Globus pallidus (tissue), 1 donor: ENCODE measurements at places on chromosomes 11 and 22.

DNA sequence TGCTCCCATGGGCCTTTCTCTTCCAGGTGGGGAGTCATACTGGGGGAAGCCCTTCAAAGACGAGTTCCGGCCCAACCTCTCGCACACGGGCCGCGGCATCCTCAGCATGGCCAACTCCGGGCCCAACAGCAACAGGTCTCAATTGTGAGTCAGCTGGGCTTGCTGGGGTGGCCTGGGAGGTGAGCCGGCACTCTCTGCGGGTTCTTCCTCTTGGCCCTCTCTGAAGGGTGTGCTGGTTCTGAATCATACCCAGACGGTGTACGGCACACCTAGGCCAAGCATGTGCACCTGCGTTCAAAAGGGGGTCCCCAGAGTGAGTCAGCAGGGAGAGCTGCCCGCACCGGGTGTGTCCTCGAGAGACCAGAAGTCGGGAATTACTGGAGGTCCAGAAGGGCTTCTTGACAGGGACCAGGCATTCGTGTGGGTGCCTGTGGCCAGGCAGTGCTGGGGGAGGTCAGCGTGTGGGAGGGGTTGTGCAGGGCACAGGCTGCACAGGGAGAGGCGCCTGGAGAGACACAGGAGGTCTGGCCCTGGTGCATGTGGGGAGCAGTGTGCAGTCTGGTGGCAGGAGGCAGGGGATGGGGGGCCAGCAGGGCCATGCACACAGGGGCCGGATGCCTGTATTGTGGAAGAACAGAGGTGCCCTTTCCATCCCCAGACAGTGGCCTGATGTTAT, 23.0 kb downstream of the PPIL2 start:
- no peak for DNase-seq

- no peak for DNase-seq
Observed at GRCh38 chr11:70666311-70666710, 268.0 kb downstream of the CTTN start.

GRCh38 chr11:45021692-45022141, 71.0 kb upstream of the TP53I11 start:
- peak; percentile 26 for DNase-seq

DNA sequence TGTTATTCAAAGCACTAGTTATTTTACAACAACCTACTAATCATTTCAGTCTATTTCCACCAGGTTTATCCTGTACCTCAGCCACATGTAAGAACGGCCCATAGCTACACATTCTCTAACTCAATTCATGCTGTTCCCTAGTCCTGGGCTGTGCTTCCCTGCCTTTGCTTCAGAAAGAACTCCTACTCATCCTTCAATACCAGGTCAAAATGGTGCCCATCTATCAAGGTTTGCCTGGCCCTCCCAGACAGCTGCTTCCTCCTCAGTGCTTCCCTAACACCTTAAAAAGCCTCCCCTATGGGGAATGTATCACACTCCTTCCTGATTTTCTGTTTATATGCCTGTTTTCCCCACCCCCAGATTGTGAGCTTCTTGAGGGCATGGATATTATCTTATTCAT, 400.7 kb downstream of the MN1 start:
- no peak for DNase-seq

DNA sequence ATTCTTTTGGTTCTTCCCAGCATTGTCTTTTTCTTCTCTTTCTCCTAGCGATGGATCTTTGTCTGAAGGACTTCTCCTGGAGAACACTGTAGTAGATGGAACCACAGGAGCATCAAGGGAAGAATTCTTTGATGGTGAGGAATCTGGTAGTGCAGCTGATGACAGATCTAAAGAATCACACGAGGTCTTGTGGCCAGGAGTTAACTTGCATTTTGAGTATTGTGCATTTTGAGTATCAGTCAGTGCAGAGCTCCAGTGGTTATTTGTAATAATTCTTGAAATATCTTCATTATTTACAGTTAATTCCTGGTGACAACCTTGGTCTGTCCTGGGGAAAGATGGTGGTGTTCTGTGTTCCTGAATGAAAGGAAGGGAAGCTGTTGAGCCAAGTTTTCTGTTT, 14.5 kb upstream of the POGLUT3 start:
- DNase-seq = no peak

DNA sequence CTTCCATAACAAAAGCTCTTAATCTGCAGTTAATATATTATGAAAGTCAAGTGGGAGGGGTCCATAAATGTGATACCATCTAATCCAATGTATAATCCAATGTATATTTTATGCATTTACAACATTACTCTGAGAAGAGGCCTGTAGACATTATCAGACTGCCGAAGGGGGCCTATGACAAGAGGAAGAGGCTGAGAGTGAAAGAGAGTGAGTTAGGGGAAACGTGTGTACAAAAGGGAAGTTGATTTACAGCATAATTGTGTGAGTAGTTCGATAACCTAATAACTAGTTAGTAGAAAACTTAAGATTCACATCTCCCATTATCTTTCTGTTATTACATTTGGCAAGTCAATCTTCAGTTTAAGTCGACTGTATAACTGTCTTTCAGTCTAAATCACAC, 86.6 kb downstream of the DDX10 start:
- DNase-seq = no peak

DNA sequence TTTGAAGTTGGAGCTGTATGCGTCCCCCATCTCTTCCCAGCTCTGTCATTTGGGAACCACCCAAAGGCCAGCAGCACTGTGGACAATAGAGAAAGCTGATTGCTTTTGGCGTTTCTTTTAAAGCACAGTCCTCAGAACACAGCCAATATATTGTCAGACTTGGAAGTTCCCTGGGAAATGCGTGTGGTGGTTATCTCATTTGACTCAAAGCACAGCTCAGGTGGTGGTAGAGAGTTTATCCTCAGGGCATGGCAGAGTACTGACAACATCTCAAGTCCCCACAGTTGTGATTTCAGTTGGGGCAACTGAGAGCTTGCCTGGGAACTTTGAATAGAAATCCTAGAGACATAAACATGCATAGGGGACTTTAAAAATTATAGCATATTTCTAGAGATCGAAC, 601.3 kb downstream of the ETS1 start:
- DNase-seq = no peak

DNA sequence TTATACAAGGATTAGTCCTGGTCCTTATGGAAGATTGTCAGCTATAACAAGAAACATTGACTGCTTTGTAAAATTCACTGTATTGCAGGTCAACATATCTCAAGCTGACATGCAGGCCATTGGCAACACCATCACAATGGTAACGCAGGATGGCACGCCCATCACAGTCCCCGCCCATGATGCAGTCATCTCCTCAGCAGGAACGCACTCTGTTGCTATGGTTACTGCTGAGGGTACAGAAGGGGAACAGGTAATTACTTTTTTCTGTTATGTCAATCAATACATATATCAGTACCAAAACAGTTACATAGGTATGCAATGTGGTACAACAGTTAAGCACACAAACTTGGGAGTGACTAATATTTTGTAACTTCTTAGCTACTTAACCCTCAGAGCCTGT, 55.3 kb downstream of the ZNF143 start:
- DNase-seq = no peak

DNA sequence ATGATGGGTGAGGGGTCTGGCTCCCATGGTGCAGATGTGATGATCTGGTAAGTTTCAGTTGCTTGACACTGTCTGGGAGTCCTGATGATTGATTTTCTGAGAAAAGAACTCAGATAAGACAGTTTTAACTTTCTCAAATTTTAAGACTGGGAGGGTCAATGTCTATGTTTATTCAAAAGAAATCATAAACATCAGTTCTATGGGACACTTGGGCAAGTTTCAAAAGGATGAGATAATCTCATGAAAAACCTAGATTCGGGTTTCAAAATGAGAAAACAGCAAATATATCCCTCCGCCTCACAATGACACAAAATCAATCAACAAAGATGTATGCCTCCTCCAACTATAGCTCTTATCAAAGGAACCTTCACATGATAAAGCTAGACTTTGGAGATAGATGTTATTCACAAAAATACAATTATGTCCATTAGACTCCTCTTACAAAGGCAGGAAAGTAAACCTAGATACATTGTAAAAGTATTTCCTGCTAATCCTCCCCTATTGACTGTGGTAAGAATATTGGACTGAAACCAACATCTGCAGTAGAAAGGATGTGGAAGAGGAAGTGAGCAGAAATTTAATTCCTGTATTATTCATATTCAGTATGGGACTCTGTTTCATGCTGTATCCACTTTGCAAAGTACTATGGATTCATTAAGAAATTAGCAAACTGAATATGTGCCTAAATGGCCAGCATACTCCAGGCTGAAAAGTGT, 21.6 kb downstream of the SVIP start:
- DNase-seq = no peak

DNA sequence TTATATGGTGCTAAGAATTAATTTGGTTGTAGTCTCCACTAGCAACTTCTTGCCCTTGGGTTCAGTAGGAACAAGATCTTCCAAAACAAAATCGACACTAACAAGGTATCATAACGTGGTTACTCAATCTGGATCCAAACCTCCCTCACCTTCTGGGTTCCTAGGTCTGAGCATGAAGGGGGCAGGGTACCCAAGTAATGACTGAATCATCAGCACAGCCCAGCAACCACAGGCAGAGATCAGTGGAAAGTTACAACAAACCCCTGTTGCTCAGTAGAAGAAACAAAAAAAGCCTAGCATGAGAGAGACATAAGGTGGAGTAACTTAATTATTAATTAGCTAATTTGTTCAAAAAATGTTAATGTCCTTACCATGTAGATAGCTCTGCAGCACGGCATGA, 221.4 kb downstream of the BLID start:
- no peak for DNase-seq

DNA sequence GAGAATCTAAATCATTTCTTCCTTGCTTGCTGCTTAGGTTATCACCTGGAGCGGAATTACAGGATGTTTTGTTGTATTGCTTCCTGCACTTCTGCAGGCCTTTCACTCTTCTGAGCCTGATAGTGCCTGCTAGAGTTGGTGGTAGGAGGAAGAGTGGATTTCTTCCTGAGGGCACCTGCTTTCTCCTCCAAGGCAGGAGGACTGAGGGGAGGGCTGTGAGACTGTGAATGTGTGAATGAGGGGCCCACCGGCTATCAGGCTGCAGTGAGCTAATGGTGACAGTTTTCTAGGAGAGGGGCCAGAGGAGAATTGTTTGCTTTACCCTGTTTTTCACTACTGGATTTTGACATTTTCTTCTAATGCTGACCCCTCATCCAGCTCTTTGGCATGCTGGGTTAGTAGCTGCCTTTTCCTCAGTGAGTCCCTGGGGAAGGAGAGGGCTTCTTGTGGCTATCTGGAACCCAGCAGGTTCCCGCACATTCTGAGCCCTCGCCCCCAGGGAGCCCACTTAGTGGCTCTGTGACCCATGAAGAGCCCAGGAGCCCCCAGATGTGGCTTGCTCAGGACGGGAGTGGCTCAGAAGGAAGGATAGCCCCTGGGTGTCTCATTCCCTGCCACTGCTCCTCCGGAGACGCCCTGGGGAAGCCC, 39.1 kb downstream of the DIXDC1 start:
- DNase-seq = no peak

GRCh38 chr22:23325183-23325582, 144.9 kb downstream of the BCR start:
- no peak for DNase-seq

DNA sequence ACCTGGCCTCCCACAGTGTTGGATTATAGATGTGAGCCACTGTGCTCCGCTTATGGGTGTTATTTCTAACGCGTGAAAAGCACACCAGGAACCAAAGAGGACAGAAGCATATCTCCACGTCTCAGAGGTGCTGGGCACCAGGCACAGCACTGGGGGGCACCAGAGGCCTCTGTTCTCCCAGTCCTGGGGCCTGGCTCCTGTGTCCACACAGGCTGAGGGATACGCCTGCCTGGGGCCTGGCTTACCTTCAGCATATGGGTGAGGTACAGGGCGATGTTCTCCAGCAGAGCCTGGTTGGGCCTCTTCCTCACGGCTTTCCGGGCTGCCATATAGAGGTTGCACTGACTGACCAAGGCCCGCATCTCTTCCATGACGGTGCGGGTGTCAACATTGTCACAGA, 24.7 kb upstream of the NAP1L4 start:
- DNase-seq = no peak

DNA sequence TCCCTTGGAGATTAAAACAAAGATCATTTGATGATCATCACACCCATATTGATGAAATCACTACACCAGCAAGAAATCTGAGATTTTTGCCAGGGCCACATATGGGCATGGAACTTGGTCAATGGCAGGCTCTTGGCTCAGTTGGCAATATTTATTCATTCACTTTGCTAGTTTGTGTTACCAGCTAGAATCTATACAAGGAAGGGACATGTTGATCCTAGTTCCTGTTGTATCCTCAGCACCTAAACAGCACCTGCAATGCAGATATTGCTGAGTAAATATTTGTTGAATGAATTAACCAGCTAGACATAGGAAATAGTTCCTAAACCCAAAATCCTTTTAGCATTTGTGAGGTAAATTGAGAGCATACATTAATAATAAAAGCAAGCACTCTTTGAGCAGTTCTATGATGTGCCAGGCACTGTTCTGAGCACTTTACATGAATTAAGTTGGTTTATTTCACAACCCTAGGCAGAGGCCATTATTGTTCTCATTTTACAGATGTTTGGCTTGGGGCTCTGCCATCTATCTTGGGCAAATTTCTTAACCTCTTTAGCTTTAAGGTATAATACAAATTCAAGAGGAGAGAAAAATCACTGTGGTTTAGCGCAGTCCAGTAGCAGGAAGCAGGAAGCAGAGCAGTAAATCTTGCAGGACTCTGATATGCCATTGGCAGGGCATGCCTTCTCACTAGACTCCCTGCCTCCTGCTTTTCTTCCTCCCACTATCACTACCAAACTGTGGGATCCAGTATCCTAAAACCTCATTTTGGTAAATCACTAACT, 1.6 kb downstream of the TRIM68 start:
- no peak for DNase-seq

DNA sequence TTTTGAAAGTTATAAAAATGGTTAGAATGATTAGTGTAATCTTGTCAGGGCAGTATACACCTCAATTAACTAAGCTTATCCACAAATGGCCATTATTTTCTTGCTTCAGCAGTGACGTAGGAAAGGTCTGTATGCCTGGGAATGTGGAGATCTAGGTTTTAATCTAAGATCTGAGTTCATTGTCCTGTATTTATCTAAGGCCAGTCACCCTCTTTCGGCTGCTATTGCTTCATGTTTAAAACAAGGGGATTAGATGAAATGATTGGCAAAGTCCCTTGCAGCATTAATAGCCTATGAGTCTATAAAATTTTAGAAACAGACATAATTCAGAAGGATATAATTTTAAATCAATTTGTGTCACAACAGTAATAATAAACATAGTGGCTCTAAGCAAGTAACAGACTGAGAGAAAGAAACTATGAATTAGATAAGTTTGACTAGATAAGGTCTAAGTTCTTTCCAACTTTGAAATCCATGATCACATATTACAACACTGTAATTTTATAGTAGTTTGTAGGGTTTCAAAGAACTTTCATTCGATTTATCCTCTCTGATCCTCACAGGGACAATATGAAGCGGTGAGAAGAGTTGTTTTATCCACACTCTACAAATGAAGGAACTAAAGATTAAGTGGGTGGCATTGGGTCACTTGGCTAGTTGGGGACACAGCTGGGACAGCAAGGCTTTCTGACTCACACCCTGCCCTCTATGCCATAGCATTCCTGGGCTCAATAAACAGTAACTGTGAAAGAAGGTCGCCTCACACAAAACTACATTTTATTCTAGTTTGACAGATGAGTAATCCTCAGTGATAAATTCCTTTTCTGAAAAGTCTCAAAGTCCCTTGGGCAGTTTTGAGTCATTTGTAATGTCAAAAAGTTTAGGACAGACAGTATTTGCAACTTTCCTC, 60.6 kb upstream of the RDX start:
- peak; percentile 26 for DNase-seq

- no peak for DNase-seq
Observed at GRCh38 chr11:76317296-76317695, 63.6 kb downstream of the THAP12 start.
